Activated CD8-positive, alpha-beta memory T cell treated with anti-CD3 and anti-CD28 coated beads for 1 hour (primary cell): ENCODE measurements at places on chromosomes 5 and 9.
A peak's percentile ranks its signal among the peaks of the same experiment; 100 is the strongest.

DNA sequence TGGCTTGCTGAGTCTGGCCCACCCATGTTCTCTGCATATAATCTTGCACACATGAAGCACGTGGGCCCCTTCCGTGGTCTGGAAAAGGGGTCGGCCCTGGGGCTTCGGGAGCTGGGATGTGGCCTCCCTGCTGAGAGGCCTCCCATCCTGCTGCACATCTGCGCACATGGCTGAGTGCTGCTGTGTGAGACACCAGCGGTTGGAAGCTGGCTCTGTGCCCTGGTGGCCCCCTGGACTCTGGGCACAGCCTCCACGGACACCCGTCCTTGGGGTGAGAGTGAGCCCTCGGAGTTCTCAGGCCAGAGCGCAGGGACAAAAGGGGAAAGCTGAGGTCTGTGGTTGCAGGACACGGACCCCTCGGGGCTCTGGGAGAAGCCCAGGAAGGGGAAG, 115.8 kb downstream of the RXRA start:
- DNase-seq: no peak

DNA sequence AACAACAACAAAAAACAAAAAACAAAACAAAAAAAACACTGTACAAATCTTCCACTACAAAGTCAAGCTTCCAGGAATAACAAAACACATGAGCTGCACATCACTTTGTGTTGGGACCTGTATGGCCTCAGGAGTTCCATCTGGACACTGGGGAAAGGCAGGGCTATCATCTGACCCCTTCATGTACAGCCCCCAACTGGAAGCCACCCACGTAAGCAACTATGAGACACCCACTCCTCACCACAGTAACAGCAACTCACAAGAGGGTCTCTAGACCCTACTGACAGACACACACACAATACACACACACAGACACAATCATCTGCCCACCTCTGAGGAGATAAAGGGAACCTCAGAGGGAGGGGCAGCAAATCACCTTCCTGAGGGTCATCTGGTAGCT, 81.7 kb upstream of the LRRTM2 start:
- DNase-seq: no peak

DNA sequence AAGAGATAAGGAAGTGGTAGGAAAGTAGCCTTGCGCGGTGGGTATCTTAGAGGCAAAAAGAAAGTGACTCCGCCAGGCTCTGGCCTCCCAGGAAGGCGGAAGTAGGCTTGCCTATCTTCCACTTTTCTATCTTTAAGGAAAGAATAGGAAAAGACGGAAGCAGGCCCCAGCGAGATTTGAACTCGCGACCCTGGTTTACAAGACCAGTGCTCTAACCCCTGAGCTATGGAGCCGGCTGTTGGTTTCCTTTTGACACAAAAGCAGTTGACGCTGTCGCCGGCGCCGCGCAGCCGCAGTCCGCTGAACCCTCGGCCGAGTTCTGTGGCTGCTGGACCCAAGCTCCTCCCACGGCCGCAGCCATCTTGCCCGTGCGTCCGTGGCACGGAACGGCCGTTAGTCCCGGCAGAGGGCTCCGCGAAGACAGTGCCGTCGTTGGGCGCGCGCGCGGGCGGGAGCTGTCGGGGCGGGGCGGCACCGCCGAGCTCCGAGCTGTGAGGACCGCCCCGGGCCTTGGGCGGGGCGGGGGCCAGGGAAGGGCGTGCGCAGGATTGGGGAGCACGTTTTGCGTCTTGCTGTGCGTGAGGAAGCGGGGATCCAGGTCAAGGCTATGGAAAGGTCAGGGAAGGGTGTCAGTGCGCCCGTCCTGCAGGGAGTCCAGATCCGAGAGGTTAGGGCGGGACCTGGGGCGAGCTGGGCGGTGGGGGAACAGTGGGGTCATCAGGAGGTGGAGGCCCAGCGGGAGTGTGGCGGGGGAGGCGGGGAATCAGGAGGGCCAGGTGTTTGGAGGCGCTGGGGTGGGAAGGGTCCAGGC, 13.3 kb downstream of the TRIM7 start:
- DNase-seq: peak; percentile 81

- DNase-seq: no peak
Measured at GRCh38 chr9:75644649-75645048, 245.8 kb upstream of the PCSK5 start.

- no peak for DNase-seq
Measured at GRCh38 chr9:118419676-118420075, 715.5 kb downstream of the TLR4 start.

DNA sequence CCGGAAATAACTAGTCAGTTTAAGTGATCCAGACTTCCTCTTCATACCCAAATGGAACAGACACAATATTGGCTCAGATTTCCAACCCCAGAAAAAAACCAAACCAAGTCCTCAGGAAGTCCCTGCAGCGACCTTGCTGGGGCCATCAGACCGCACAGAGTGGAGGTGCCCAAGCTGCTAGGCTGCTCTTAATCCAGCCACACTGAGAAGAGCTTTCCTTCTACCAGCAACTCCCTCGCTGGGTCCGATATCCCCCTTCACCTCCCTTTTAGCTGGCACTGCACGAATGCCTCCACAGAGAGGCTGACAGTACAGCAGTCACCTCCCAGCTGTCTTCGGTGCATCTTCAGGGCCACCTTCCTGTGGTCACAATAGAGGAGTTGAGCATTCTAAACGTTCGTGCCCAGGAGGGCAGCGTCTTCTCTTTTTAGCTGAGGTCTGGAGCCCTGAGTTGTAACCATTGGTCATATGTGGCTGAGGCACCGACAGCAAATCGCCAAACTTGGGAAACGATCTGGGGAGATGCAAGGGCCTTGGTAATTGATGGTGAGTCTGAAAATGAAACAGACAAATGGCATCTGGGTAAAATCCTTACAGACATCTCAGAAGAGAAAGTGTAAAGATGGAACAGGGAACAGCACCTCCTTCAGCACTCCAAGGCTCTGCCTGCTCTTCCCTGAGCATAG, 5.7 kb downstream of the NAIF1 start:
- no peak for DNase-seq

DNA sequence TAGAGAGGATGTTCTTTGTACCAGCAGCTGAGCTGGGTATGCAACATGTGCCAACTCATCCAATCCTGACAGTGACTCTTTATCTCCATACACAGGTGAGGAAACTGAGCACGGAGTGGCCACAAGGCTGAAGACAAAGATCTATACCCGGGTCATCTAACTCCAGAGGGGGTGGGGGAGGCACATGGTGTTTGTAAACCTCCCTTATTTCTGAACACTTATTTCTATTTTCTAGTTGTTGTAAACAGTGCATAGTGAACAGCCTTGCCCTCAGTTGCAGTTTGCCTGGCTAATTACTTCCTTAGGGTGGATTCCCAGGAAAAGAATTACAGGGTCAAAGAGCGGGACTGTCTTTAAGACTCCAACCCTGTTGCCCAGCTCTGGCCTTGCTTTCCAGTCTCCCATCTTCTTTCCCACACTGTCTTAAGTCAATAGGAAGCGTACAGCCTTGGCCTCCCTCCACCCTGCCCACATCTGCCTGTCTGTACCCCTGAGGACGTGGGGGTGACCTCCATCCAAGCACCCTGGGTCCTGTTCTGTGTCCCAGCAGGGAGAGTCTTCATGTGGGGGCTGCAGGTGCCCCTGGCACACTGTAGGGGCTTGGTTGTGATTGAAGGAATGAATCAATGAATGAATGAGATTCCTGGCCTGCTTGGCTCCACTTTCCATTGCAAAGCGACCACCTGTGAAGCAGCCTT, 13.2 kb upstream of the FIBCD1 start:
- no peak for DNase-seq

DNA sequence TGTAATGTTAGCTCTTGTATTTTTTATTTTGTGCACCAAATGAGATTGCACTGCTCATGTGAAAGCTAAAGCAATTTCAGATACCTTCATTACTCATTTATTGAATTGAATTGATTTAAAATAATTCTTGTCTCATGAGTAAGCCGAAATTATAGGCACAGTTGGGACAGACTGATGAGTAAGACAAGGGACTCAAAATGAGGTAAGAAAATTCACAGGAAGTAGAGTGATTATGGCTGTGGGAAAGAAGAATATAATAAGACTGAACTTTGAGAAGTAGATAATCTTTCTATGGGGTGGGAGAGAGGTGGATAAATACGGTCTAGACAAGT, 51.1 kb downstream of the NUDT12 start:
- no peak for DNase-seq

GRCh38 chr9:82582693-82583092, 480.2 kb downstream of the RASEF start:
- DNase-seq: no peak

DNA sequence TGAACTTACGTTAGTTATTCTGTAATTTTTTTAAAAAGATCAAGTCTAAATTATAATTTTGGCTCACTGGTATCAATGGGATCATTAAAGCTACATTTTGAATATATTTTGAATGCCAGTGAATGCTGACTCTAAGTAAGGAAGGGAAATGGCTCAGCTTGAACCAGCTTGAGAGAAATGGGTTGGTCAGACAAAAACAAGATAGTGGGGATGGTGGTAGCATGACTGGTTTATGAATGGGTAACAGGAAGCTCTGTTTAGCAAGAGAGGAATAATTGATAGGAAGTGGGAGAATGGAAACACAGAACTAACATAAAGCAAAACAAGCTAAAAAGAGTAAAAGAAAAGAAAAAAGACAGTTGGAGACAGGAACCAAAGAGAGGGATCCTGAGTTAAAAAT, 220.2 kb downstream of the ADAMTS6 start:
- DNase-seq: no peak

GRCh38 chr5:114678778-114679177, 316.9 kb downstream of the KCNN2 start:
- no peak for DNase-seq

DNA sequence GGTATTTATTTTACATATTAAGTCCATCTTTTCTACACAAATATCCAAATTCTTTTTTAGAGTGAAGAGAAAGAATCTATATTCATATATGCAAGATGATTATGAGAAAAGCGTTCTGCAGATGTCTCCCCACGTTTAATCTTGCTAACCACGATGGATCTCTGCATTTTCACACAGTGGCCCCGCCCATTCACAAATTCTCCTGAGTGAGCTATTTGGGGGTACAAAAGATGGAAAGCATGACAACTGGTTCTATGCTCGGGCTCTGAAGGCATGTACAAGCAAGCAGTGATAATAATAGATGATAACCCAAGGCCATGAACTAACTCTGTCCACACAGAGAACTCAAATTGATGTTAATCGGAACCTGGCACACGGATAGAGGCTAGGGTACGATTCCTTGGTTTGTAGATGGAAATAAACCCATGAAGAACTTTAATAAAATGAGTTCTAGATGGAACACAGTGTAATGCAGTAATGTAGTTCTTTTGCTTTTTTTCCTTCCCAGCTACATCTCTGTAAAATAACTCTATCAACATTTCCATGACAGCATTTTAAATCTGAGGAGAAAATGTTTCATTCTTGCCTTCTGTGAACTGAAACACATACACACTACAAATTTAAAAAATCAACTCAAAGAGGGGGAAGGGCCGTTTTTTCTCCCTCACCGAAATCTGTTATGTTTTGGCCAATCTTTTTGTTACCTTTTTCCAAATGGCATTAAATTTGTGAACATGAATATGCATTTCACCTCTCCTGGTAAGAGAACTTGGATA, 851.7 kb upstream of the DMAC1 start:
- DNase-seq: no peak

- DNase-seq: no peak
Measured at GRCh38 chr9:128607642-128608350, 48.9 kb downstream of the DYNC2I2 start.

DNA sequence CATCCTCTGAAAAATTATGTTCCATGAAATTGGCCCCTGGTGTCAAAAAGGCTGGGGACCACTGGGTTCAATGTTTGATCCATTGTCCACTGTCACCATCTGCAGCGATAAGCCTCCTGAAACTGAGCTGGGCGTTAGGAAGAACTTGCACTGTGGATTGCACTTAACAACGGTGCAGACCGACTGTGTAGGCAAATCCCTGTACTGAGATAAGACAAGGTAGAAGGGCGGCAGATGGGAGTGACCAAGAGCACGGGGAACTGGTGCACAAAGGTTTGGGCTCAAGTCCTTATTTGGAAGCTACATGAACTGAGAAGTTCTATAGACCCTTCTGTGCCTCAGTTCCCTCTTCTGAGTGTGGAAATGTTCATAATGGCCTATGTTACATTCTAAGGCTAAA, 41.6 kb upstream of the FLT4 start:
- no peak for DNase-seq

GRCh38 chr5:115649541-115649940, 23.7 kb upstream of the TMED7 start:
- no peak for DNase-seq

GRCh38 chr5:64505769-64506566, at the start of gene RGS7BP:
RGS7BP (plus strand) TSS chr5:64506015; CDS start chr5:64506625, 610 bp downstream.
- DNase-seq: no peak

- no peak for DNase-seq
Measured at GRCh38 chr5:109688630-109688969, 1.1 kb upstream of the MAN2A1 start.
